Hair follicle dermal papilla cell (primary cell): ENCODE measurements at places on chromosomes 12 and 14. TPM values are rescaled to one million over a fixed set of nuclear protein-coding genes. Genes with fewer than 3 reads are reported as not detected.

TAS2R20 gene
- total RNA-seq = 3.3 and 7.5 TPM in 2 replicates

NTN4 gene
- 19.6 and 43.8 TPM in 2 replicates for total RNA-seq

C3AR1 gene
- total RNA-seq = 0.16 TPM in 1 of 2 replicates, not detected in the other

PRKD1 gene
- total RNA-seq = 8.0 and 11.4 TPM in 2 replicates

FOXN4 gene
- not detected in 2 replicates for total RNA-seq

FLRT2 gene
- 62.5 and 89.0 TPM in 2 replicates for total RNA-seq

LIN7A gene
- 6.1 and 7.6 TPM in 2 replicates for total RNA-seq

SLC6A12 gene
- total RNA-seq = not detected in 2 replicates
